ENCODE measurements at places on chromosomes 12 and 14.

DNA sequence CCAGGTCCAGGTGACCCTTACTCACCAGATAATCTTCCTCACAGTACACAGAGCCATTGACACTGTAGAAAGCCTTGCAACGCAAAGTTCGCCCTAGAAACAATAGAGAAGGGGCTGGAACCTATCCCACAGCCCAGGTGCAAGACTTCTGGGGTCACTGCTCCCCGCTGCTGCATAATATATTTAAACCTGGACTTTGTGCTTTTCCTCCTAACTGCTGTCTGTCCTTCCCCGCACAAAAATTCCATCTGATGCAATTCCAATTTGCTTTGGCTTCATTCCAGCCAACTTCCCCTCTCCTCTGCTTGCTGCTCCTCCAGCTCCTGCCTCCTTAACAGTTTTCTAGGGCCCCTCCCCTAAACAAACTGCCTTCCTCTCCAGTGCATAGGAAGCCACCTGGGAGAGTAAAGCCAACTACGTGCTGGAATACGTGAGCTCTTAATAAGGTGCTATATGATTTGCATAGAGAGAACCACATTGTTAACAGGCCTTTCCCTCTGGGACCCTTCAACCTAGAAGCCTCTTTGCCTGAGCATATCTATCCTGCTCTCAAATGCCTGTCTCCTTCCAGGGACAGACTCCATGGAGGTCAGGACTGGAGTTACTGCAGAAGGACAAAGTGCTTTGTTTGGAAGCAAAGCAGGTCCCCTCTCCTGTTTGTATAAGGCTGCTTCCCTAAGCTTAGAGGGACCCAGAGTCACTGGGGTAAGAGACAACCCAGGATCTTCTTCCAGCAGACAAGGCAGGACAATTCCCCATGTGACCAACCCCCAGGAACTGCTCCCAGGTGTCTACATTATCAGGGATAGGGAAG is 5.5 kb downstream of the AJUBA start:
- DNase-seq = no peak

GRCh38 chr12:12190087-12190809 is 76.6 kb downstream of the LRP6 start:
- DNase-seq = no peak

DNA sequence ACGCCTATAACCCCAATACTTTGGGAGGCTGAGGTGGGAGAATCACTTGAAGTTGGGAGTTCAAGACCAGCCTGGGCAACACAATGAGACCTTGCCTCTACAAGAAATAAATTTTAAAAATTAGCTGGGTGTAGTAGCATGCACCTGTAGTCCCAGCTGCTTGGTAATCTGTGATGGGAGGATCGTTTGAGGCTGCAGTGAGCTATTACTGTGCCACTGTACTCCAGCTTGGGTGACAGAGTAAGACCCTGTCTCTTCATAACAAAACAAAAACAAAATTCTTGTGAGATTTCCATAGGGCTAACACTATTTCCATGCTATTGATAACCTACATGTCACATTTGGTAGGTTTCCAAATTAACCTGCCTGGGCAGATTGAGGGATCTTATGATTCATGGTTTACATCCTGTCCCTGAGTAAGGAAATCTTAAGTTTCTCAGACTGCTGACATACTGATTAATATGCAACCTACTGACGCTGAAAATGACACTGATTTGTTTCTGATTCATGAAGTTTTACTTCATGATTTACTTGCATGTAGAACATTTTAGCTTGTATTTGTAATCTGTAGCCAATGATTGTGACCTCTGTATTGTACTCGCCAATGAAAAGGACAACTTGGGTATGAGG is 15.9 kb downstream of the ATP6V1D start:
- DNase-seq = no peak

- DNase-seq = peak; percentile 39
Observed at GRCh38 chr12:38904537-38905479, 583 bp downstream of the CPNE8 start.

DNA sequence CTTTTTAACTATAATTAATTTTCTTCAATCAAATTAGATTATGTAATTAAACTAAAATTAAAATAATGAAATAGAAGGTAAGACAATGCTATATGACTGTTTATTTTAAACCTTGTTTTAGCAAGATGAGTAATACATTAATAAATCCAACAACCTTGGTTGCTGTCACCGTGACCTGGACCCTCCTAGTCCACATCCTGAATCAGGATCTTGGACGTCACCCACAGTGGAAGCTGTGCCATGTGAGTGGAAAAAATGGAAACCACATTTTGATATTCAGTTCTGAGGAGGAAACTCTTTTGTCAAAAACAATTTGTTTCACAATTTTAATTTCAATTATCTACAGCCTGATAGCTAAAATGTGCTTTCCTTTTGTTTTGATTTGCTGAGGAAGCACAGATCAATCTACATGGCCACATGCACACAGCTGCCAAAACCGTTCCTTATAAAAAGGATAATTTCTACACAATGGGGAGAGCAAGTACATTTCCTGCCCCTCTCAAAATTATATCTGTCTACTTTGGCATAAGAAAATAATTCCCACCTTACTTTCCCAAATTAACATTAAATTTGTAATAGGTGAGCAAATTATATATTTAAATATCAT is 255.5 kb downstream of the RASSF9 start:
- no peak for DNase-seq

DNA sequence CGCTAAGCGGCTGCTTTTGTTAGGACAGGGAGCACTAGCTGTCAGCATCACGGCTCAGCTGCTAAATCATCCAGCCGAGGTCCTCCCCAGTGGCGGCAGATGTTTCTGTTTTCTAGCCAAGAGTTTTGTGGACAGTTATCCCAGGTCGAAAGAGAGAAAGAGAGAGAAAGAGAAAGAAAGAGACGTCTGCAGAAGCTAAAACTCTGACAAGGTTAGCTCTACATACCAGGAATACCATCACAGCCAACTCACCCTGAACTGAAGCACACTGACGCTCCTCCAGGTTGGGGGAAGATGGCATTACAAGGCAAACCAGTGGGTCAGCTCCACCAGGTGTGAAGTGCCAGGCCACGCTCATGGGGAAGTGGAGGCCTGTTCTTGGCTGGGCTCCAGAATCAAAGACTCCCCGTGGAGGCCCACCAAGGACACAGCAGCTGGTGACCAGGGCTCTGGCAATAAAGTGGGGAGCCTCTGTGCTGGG is 64.9 kb upstream of the DICER1 start:
- DNase-seq = no peak

Data from CD4-positive, CD25-positive, alpha-beta regulatory T cell (primary cell).